ENCODE measurements at places on chromosomes 1 and 21.

DNA sequence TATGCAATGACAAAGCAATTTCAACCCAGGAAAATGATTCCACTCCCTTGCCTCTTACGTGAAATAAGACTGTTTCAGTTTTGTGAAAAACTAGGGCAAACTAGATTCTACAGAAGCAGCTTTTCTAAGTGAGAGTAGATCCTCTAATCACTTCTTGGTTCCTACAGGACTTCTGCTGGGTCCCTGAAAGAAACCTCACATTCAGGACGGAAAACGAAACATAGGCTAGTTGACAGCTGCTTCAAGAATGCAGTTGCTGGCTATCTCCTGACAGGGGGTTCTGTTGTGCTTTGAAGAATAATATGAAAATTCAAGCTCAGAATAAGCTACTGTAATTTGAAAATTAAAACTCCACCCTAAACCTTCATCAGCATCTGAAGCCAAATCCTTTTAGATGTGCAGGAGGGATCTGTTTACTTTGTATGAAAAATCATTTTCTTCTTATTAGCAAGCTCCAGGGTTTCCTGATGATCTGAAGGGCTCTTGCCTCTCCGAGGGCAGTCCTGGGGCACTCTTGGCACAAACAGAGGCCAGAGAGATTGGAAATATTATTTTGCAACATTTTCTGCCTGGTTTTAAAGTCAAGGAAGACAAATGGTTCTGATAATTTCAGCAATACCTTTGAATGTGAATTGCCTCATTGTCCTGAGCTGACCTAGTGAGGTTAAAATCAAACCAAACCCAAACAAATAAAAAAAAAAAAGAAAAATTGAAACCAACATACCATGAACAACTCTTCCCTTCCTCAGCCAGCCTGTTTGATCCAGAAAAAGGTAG lies 55.0 kb downstream of the NTMT2 start:
- DNase-seq, result no peak

GRCh38 chr1:79472067-79472656 lies 465.6 kb upstream of the ADGRL4 start:
- DNase-seq, result no peak

GRCh38 chr21:33124889-33125288 lies 54.9 kb downstream of the OLIG1 start:
- DNase-seq, result no peak

GRCh38 chr1:220497220-220497947 lies 30.6 kb upstream of the MARK1 start:
- no peak for DNase-seq

- no peak for DNase-seq
Measured at GRCh38 chr1:210301615-210302000, 27.1 kb upstream of the HHAT start.

- no peak for DNase-seq
Measured at GRCh38 chr21:28818663-28819278, 173.9 kb downstream of the LTN1 start.

DNA sequence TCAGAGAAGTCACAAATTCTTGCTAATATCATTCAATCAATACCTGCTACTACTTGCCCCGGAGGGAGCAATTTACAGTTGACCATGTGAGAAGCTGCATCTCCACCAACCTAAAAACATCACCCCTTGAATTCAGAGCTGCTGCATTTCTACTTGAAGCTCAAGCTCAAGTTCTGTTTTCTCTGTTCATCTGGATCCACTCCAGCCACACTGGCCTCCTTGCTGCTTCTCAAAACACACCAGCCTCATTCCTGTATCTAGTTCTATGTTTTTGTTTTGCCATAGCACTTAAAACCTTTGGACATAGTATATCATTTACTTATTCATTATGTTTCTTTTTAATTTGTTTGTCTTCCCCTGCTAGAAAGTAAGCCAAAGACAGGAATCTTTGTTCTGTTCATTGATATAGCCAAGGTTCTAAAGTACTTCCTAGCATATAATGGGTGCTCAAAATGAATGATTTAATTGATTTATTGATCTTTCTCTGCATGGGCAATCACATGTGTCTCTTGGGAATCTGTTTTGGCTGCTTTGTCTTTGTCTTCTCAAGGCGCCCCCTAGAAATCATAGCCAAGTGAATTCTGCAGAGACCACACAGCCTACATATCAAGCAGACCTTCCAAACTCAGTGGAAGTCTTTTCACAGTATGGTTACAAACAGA lies 23.6 kb downstream of the SYF2 start:
- peak; percentile 4 for DNase-seq

- no peak for DNase-seq
Measured at GRCh38 chr1:109201123-109201703, 12.5 kb upstream of the SARS1 start.
